ENCODE measurements at places on chromosomes 4 and X. TPM values are rescaled to one million over a fixed set of nuclear protein-coding genes. Genes with fewer than 3 reads are reported as not detected.

- peak; percentile 40 for DNase-seq
These were observed 348.5 kb upstream of the NR3C2 start for GRCh38 chr4:148790691-148791090.

DNA sequence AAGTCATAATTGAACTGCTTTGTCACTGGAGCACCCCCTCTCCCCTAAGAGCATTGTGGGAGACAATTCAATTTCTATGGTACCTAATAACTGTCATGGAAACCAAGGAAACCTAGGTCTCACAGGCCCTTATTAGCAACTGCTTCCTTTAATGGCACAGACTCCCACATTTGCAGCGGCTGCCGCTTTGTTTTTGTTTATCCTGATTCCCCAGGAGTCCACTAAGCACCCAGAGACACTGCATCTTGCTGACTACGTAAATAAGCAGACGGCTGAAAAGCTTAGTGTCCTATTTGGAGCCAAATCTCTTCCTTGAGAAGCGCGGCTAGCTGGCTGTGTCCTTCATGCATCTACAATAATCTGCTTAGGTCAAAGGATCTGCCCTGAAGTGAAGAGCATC, 494.4 kb downstream of the TMA16 start:
- DNase-seq = no peak

DNA sequence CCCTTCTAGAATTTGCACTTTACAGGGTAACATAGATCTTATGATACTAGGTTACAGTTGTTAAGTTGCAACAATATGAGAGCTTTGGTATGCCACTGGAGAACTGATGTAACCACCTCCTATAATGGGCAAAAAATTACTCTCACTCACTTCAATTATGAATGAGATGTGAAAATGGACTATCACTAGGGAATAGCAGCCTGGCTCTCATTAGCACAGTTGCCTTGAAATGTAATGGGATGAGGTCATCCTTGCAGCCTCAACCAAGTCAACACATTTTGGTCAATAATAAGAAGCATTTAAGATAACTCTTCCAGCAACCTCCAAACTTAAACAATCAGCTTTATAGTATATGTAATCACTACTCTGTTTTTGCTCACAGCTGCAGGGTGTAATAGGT, 69.4 kb downstream of the TBC1D9 start:
- no peak for DNase-seq

- peak; percentile 61 for DNase-seq
These were observed 105.3 kb upstream of the MBNL3 start for GRCh38 chrX:132594129-132594528.

- peak; percentile 69 for DNase-seq
These were observed 3.2 kb downstream of the KLHL2 start for GRCh38 chr4:165210566-165210965.

- peak; percentile 48 for DNase-seq
These were observed 38.1 kb downstream of the LAMTOR3 start for GRCh38 chr4:99856166-99856565.

DNA sequence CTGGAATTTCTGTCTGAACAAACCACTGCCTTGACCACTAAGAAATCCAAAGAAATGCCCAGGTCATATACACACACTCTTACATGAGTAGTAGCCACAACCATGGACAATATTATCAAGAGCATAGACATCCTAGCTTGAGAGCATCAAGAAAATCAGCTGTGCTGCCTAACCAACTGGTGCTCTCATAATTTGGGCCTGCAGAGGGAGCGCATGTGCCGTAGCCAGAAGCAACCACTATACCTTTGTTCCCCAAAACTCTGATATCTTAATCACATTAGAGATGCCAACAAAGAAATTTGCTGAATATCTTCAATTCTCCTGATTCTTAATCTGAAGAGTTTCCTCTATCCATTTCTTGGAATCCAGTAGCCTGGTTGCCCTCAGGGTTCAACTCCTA, 163.6 kb downstream of the ZNF674 start:
- DNase-seq = peak; percentile 46

- no peak for DNase-seq
These were observed 26.8 kb upstream of the UGT2B4 start for GRCh38 chr4:69522554-69522953.

DNA sequence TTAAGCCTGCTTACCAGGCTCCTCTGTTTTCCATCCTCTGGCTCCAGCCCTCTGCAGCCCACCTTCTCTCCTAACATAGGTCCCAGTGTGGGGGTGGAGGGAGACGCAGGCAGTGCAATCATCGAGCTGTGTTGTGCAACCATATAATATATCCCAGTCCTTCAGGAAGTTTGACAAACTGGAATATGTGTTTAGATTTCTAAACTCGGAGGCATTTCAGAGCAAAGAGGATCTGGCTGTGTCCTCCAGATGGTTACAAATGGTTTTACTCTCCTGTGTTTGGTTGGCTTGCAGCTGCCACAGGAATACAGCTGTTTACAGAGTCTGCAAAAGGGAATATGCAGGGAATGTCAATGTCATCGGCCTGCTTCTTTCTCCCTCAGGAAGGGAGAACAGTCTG, 195.3 kb upstream of the LNX1 start:
- no peak for DNase-seq

- peak; percentile 39 for DNase-seq
These were observed 18.9 kb downstream of the CNGA2 start for GRCh38 chrX:151753313-151754046.

DNA sequence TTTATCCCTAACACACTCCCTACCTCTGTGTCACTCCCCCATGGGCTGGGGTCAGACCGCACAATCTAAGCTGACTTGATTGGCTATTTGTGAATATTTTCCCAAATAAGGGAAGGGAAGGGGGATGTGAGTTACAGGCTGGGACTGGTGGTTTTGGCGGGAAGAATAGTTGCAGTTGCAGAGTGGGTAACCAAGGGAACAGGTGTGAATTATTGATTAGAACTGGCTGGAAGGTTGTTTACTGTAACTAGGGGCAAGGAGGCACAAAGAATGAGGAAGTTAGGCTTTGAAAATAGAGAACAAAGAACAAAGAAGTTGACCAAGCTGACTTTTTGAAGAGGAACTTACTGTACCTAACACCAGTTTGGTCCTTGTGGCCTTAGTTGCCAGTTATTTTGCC, 88.0 kb upstream of the XAGE2 start:
- DNase-seq = no peak

- peak; percentile 84 for DNase-seq
These were observed 49.4 kb downstream of the RPS6KA3 start for GRCh38 chrX:20217271-20217670.

Gene CXXC4
- total RNA-seq = not detected

Gene PABPC1L2A
- total RNA-seq = not detected

Gene RHOXF1
- total RNA-seq = not detected

Gene L1CAM
- total RNA-seq = 11.2 TPM

Gene IL1RAPL2
- 0.52 TPM for total RNA-seq

Gene OCIAD2
- 255 TPM for total RNA-seq

Gene CXorf66
- total RNA-seq = not detected

Gene FAM149A
- total RNA-seq = 0.22 TPM

Gene NAP1L3
- 1.9 TPM for total RNA-seq

Gene CRMP1
- total RNA-seq = not detected

All from PC-3 (cell line).